Posterior cingulate gyrus (tissue), 11 donors: ENCODE measurements at places on chromosomes 5 and 9.

DNA sequence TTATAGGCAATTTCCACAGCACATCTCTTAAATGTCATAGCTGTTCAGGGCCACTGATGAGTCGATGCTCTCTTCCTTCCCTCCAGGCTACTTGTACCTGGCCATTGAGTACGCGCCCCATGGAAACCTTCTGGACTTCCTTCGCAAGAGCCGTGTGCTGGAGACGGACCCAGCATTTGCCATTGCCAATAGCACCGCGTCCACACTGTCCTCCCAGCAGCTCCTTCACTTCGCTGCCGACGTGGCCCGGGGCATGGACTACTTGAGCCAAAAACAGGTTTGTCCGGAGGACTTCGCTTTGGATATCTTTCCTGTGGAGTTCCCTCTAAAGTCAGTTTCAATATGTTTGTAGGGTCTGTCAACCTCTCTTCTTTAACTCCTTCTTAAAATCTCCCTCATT lies 84.3 kb downstream of the EQTN start:
- no peak for DNase-seq

- no peak for DNase-seq
These were observed 9.2 kb downstream of the SEMA5A start for GRCh38 chr5:9536717-9537116.

DNA sequence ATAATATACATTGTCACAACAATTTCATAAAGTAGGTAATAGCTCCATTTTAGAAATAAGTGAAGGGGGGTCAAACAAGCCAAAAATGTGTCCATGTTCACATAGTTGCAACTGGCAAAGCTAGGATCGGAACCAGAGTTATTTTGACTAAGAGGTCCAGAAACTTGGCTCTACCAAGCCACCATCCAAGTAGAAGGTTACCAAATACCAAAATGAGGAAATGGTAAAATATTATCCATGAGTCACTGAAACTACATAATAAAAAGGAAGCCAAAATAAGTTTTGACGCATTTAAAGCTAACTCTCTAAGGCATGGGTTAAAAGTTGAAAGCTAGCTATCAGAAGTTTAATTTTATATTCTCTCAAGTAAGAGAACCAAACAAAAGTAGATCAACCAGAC lies 886.9 kb upstream of the DMAC1 start:
- DNase-seq: no peak

DNA sequence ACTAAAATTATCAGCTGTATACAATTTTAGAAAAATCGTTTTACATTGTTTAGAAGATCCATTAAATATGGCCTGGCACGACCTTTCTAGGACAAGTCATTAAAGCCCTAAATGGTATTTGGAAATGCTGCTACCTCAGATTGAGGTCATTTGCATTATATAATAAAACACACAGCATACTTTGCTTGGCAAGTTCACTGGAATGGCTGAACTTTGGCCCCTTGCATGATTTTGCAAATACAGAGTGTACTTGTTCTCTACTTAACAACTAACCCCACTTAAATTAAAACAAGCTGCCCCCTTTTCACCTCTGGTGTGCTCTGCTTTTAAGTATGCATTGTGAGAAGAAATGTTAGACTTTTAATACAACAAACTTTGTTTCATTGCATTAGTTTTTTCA lies 860.1 kb downstream of the PTPRD start:
- DNase-seq: no peak

GRCh38 chr5:154603953-154604679 lies 126.1 kb upstream of the HAND1 start:
- DNase-seq: no peak

DNA sequence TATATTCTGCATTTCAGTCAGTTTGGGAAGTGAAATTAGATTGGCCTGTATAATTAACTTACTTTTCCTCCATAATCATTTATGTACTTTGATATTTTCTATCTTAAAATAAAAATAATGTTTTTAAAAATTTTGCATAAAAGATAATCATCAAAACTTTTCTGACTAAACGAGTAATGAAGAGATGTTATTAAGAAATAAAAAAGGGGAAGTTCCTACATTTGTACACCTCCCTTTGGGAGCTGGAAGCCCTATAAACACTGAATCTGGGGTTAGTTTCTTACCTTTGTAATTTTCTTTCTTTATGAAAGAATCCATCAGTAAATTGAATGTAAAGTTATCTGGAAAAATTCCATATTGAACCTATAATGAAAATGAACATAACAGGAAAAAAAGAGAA lies 86.2 kb downstream of the MRPS27 start:
- no peak for DNase-seq

GRCh38 chr9:130823435-130823834 lies 11.6 kb upstream of the ABL1 start:
- no peak for DNase-seq

- no peak for DNase-seq
These were observed 37.5 kb downstream of the ACTBL2 start for GRCh38 chr5:57445006-57445704.

GRCh38 chr9:69190086-69190862 lies 16.2 kb downstream of the TJP2 start:
- no peak for DNase-seq

DNA sequence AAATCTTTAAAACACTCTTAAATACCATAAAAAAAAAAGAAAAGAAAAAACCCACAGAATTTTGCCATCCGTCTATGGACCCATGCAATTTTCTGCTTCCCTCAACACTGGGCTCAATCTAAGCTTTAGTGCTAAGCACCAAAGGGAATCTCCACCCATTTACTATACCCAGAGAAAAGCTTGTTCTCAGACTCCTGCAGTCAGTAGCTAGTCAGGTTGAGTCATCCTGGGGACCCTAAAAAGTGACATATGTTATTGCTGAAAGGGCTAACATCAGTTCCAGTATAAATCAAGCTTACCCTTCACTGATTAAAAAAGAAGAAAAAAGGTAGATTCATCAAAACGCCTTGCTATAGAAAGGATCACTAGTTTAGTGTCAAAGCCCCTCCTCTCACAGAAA lies 177.6 kb downstream of the MUSK start:
- DNase-seq: no peak

DNA sequence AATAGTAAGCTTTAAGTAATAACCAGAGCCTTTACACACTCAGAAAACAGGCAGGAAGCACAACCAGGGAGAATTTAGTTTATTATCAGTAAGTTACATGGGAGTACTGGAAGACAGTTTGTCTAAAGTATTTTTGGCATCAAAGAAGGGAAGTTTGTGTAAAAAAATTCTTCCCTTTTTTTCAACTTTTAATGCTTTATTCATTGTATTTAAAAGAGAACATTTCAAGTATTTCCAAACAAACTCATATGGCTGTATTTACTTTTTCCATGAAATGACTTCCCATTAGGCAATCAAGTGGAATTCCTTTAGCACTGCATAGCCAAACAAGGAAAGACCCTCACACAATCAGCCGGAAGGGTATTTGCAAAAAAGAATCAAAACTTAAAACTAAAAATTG lies 26.7 kb downstream of the RNF145 start:
- no peak for DNase-seq

DNA sequence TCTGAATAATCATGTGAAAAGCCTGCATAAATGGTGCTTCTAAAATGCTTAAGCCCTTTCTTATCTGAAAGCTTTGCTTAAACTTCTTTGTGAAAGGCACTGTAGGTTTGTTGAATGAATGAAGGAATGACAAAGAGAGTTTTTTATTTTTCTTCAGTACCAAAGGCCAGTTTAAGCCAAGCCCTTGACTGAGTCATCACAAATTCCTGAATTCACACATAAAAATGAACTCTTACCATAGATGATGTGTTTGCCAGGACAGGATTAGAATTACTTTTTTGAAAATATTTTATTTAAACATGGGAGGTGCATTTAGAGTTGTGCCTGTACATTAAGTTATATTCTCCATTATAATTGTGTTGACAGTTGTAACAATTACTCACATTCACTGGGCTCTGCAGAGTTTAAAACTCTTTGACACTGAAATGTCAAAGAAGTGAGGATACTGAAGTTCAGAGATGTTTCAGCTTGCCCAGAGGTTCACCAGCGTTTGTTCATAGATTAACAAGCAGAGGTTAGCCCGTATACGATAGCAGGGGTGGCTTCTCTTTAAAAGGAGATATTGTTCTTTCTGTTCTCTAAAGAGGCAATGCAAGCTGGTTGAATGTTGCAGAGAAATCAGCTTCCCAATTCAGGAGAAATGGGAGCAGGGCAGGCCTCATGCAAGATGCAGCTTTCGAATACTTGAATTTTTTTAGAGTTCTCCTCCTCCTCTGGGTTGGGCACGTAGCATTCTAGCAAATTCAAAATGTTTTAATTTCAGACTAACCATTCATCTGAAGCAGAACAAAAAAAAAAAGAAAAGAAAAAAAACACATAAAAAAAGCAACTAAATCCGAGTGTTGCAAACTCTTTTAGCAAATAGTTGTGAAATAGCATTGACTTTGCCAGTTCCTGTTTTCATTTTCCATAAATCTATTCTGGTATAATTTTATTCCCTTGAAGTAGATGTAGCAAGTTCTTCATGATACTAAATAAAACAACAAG lies 358.7 kb upstream of the KLF4 start:
- DNase-seq: no peak

DNA sequence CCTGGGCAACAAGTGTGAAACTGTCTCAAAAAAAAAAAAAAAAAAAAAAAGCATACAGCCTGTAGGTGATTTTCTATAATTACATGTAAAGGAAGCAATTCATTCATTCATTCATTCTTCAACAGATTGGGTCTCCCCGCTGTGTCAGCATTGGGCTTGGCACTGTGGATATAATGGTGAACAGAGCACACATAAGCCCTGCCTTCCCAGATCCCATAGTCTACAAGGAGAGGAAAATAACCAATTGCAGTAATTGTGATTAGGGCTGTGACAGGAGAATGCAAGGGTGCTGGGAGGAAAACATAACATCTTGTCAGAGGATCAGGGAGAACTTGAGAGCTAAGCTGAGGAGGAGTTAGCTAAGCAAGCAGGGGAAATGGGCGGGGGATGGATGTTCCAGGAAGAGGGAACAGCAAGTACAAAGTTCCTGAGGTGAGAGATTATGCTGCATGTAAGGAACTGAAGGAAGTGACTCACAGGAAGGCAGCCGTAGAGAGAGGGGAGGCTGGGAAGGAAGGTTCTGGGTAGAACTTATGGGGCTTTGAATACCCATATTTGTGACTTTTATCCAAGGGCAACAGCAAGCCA lies 24.0 kb upstream of the KLF9 start:
- no peak for DNase-seq

DNA sequence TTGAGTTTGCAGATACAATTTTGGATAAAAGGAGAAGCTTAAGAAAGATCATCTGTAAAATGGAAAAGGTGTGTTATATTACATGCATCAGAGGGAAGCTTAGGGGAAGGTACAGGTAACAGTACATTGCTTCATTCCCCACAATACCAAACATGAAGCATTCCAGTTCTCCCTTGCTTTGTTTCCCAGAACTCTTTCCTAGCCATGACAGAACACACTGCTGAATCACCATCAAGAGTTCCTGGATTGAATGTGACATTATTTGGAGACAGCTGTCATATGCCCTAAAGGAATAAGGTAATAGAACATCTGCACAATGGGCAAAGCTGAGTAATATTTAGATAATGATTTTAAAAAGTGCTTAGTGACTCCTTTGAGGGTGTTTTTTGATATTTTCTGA lies 303.5 kb upstream of the ST8SIA4 start:
- DNase-seq: no peak

GRCh38 chr5:126235628-126236027 lies 187.6 kb upstream of the GRAMD2B start:
- no peak for DNase-seq

- DNase-seq: no peak
These were observed 109.0 kb downstream of the ATP10B start for GRCh38 chr5:160743027-160743426.

DNA sequence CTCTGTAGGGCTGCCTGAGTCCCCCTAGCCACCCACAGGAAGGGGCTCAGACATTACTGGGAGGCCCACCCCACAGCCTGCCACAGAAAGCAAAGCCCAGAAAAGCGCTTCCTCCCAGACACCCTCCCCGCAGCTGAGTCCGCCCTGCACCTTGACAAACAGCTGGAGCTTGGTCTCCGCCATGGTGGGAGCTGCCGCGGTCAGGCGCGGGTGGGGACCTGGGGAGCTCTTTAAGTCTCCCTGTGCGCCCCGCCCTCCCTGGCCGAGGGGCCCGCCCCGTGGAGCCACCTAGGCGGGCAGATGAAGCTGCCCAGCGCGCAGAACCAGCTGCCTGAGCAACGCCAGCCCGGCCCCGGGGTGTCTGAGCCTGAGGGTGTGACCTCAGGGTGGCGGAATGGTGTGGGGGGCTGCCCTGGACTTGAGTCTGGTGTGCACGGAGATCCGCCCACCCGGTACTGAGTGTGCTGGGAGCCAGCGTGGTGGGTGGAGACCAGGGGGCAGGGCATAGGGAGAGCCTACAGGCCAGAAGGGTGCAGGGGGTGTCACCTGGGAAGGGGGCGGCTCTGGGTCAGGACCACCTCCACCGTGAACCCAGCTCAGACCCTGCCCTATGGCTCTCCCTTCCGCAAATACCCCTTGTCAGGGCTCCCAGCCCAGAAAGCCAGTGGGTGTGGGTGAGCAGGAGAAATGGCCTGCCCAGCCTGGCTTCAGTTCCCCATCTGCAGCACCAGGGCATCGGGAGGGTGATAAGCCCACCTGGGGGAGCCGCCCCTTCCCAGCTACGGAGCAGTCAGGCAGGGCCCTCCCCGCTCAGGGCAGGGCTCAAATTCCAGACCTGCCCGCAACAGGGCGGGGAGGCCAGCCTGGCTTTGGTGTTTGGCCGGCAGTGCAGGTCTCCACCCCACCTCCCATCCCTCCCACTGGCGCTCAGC lies at the start of gene CLIC3:
Gene CLIC3, minus strand, starts transcription at position 208 of the 932 bp plus-strand sequence. Its CDS starts 25 bp downstream, at position 183.
- DNase-seq: no peak

DNA sequence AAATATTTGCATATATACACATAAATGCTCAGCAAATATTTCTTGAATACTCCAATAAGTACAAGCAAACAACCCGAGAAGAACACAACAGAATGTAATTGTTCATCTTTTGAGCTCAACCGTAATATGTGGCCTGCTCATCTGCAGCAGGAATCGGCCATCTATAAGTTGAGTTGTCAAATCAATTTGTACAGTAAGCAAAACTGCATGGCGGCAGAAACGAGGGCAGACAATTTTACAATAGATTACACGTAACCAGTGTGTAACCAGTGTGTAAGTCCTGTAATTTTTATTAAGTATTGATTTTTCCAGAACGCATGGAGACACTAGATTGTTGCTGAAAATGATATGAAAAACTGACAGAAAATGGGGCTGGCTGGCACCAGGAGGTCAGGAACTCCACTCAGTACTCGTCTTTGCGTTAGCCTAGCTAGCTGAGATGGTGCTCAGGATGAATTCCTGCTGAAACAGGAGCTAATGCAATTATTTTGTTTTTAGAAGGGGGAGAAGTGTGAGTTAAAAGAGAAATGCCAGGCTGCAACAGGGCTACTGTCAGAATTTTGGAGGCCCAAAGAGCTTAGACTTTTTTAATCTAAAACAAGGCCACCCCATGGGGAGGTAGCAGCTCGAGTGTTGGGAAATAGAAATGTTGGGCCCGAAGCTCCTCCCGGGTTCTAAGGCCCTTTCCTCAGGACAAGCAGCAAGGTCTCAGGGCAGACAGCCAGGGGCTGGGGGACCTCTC lies 682 bp downstream of the DHX29 start:
- DNase-seq: no peak

GRCh38 chr5:135223891-135224625 lies 175.0 kb downstream of the MACROH2A1 start:
- DNase-seq: no peak
